Mucosa of gallbladder (tissue), 1 donor: ENCODE measurements at places on chromosomes 13 and 19.
A peak's percentile ranks its signal among the peaks of the same experiment; 100 is the strongest.

DNA sequence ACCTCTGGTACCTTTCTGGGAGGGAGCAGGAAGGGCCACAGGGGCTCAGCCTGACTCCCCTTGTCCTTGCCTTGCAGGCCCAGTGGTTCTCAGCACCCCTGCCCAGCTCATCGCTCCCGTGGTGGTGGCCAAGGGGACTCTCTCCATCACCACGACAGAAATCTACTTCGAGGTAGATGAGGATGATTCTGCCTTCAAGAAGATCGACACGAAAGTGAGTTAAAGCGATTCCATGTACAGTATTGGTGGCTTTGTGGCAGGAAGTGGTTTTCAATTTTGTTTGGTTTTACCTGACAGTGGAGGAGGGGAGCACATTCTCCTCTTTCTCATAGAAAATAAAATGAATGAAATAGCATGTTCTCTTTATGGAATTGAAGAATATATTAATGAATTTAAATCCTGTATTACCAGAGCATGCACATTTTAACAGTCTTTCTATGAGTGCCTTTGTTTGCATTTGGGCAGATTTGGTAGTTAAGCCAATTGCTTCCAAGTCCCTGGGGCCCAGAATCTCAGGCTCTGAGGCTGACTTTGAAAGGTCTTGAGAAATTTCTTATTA is 4.1 kb downstream of the MAB21L1 start:
- no peak for DNase-seq

- no peak for DNase-seq
Measured at GRCh38 chr13:48624858-48625257, 28.9 kb upstream of the CYSLTR2 start.

DNA sequence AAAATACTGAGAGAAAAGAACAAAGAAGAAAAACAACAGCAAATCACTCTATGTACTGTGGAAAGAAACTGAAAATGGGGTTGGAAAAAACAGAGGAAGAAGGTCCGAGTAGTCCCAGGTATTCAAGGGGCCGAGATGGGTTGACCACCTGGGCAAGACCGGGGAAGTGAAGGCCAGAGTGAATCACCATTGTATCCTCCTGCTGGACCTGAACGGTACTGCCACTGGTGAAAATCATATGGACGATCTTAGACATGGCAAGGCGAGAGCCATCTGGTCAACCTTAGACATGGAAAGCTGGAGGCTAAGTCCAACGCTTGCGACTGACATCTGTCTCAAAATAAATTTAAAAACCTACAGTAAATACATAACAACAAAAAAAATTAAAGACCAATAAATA is 44.4 kb upstream of the ZNF91 start:
- DNase-seq, result no peak

GRCh38 chr19:19531951-19532805 is 3.5 kb downstream of the YJEFN3 start:
- DNase-seq, result peak; percentile 87

- DNase-seq, result peak; percentile 86
Measured at GRCh38 chr19:44718441-44719261, 19.7 kb downstream of the CEACAM16 start.

GRCh38 chr13:112668924-112669323 is 20.9 kb upstream of the ATP11A start:
- DNase-seq, result no peak

DNA sequence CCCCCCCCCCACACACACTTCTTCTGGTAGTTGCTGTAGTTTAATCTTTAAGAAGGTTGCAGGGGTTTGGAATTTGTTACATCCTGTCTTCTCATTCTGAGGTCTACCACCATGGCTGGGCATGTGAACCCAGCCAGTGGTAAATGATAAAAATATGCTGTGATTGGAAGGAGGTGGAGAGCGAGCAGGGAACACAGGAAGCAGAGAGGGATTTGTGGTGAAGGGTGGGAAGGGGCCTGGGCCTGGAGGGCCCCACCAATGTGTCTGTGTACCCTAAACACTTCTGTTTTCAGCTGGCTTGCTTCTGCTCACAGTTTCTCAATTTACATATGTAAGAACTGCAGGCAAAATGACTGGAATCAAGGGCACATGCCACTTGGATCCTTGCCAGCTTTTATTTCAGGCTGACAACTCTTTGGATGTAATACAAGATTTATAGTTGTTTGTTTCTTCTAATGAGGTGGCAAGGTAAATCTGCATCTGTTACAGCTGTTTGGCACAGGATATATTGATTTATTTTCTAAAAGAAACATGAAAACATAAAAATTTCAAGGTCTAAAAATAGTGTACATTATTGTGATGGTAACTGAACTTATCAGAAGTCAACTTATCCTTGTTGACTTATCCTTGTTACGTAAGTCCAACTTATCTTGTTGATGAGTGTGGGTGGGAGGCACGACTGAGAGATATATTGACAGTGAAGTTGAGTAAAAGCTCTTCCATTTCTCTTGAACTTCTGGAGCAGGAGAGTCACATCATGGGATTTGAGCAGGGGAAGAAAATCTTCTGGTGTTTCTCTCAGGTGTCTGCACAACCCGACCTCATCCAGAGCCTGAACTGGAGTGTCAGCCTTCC is 313.2 kb downstream of the SHISA2 start:
- DNase-seq, result no peak

- no peak for DNase-seq
Measured at GRCh38 chr13:59734393-59734792, 429.3 kb downstream of the DIAPH3 start.

DNA sequence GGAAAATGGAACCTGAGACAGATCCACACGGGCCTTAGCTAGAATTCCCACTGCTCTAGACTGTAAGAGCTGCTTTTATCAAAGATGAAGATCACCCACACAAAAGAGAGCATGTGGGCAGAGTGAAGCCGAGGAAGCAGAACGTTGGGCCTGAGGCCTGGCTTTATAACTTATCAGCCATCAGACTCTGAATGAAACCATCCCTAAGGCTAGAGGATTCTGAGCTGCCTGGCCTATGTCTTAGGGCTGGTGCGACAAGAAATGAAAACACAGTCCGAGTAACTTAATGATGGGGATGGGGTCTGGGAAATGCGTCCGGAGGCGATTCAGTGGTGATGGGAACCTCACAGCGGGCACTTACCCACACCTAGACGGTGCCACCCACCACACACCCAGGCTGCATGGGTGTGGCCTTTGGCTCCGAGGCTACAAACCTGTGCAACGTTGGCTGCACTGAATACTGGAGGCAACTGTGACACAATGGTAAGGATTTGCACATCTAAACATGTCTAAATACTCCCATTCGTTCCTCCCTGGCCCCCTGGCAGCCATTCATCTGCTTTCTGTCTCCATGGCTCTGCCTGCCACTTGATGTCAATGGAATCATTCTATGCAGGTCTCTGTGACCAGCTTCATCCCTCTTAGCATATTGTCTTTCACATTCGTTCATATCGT is 62.0 kb downstream of the SLC15A1 start:
- DNase-seq, result no peak

GRCh38 chr19:43839139-43839538 is 12.0 kb downstream of the ZNF283 start:
- DNase-seq, result no peak

DNA sequence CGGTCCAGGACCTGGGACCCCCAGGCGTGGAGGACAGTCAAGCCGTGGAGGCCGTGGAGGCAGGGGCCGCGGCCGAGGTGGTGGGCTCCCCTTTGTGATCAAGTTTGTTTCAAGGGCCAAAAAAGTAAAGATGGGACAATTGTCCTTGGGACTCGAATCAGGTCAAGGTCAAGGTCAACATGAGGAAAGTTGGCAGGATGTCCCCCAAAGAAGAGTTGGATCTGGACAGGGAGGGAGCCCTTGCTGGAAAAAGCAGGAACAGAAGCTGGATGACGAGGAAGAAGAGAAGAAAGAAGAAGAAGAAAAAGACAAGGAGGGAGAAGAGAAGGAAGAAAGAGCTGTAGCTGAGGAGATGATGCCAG is 2.3 kb downstream of the KMT2B start:
- DNase-seq, result no peak
